Fibroblast of skin of scalp (primary cell): ENCODE measurements at places on chromosomes 3 and 15.

DNA sequence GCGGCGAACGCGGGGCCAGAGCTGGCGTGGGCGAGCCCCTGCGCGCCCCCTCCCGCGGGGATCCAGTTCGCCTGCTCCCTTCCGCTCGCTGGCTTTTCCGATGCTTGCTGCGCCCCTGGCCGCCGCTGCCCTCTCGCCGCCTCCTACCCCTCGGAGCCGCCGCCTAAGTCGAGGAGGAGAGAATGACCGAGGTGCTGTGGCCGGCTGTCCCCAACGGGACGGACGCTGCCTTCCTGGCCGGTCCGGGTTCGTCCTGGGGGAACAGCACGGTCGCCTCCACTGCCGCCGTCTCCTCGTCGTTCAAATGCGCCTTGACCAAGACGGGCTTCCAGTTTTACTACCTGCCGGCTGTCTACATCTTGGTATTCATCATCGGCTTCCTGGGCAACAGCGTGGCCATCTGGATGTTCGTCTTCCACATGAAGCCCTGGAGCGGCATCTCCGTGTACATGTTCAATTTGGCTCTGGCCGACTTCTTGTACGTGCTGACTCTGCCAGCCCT, 721 bp downstream of the P2RY1 start:
- peak; percentile 4 for DNase-seq

DNA sequence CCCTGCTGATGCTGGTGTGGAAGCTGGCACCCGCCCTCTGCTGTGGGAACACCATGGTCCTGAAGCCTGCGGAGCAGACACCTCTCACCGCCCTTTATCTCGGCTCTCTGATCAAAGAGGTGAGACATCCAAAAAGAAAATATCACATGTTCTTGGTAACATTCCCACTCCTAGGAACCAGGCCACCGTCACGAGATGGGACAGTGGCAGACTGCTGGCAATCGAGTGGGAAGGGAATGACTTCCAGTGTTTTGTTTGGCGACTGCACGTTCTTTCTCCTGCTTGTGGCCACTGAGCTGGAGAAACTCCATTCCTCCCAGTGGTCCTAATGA, 14.3 kb downstream of the ALDH1A3 start:
- DNase-seq: no peak

GRCh38 chr15:67571648-67572415, 29.3 kb downstream of the MAP2K5 start:
- no peak for DNase-seq

GRCh38 chr3:157201648-157202278, 41.8 kb upstream of the CCNL1 start:
- DNase-seq: peak; percentile 75

DNA sequence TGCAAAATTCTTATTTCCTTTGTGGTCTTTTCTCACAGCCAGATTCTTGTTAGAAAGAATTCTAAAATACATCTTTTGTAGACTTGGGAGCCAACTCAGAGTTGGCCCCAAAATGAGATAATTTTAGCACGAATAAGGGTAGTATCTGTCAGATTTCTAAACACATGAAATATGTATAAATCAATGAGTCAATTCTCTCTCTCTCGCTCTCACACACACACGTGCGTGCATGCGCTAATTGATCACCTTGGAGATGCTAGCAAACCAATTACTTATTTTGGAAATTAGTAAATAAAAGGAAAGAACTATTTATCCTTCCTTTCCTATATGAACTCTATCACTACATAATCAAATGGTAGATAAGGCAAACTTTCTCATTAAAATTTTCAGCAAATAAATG, 32.9 kb upstream of the PIK3R4 start:
- DNase-seq: no peak

DNA sequence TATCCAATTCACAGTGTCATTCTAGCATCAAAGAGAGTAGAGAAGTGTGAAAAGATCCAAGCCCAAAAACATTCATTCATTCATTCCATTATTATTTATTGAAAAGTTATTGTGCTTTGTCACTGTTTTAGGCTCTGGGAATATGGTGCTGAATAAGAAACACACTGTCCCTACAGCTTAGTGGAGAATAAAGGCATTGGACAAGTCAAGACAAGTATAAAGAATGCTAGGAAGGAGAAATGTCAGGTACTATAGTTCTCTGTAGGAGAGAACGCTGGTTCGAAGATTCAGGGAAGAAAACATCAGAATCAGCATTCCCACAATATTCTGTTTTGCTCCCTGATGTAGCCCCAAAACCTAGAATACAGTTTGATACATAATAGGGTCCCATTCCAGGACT, 128.8 kb upstream of the CHRM5 start:
- no peak for DNase-seq

DNA sequence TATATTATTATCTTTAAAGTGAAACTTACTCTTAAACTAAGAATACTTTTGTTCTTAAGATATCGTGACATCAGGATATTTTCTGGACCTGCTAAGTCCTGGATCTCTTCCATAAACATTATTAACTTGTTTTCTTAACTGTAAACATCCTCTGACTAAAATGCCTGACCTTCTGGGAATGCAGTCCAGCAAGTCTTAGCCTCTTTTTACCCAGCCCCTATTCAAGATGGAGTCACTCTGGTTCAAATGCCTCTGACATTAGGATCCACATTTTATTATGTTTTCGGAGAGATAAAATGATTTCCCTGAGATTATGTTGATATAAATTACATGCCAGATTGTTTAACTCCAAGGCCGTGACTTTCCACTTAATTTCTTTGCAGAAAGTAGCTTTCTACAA, 37.6 kb downstream of the OSTN start:
- DNase-seq: peak; percentile 61

GRCh38 chr15:42832576-42832975, 88.0 kb downstream of the TTBK2 start:
- DNase-seq: peak; percentile 49
